Karpas-422 (cell line): ENCODE measurements at places on chromosomes 7 and 10. TPM values are rescaled to one million over a fixed set of nuclear protein-coding genes. Genes with fewer than 3 reads are reported as not detected.

VTI1A gene
- 61.2 and 61.7 TPM in 2 replicates for total RNA-seq

GNAT3 gene
- 0.26 and 0.43 TPM in 2 replicates for total RNA-seq

NUTM2A gene
- 0.14 and 0.26 TPM in 2 replicates for total RNA-seq

ANKRD26 gene
- 13.2 and 16.3 TPM in 2 replicates for total RNA-seq

CNPY1 gene
- not detected in 2 replicates for total RNA-seq

METTL27 gene
- total RNA-seq = not detected in 2 replicates

OR2A1 gene
- not detected in 2 replicates for total RNA-seq

FBXL13 gene
- 4.2 and 5.0 TPM in 2 replicates for total RNA-seq

GPRIN2 gene
- not detected in 2 replicates for total RNA-seq

SPAM1 gene
- not detected in 2 replicates for total RNA-seq

PPP1R3C gene
- total RNA-seq = not detected in 2 replicates

SPAG6 gene
- not detected in 2 replicates for total RNA-seq

PPP1R3A gene
- not detected in 2 replicates for total RNA-seq

DNA sequence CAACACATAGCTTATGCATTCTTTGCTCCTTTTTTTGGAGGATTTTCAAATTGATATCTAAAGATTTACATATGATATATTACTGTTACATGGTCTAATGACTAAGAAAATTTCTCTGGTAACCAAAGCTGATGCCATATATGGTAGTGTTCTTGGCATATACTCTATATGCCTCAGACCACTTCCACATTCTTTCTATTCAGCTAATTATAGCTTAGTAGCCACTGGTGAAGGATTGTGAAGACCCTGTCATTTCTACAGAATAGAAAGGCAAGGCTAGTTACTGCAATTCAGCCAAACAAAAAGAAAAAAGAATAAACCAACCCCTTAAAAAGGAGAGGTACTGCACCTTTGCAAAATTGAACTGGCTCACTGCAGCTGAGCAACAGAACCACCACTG is 3.7 kb downstream of the PURB start:
- H3K27ac ChIP-seq = peak overlapping the region; percentile 57
- H3K4me3 ChIP-seq = peak overlapping the region; percentile 71
- H3K36me3 ChIP-seq = peaks cover 32% of the 10 kb centered on the region
- DNase-seq = peak; percentile 75

- H3K4me3 ChIP-seq = no peak overlapping the region
- no peak for DNase-seq
- peaks cover 3% of the 10 kb centered on the region; the same call in 1 of the 2 replicates for H3K36me3 ChIP-seq
- no peaks in the 10 kb centered on the region for H3K4me1 ChIP-seq
- H3K27me3 ChIP-seq = no peaks in the 10 kb centered on the region
- H3K27ac ChIP-seq = no peak overlapping the region
Measured at GRCh38 chr7:130622866-130623265, 45.7 kb downstream of the COPG2 start.

DNA sequence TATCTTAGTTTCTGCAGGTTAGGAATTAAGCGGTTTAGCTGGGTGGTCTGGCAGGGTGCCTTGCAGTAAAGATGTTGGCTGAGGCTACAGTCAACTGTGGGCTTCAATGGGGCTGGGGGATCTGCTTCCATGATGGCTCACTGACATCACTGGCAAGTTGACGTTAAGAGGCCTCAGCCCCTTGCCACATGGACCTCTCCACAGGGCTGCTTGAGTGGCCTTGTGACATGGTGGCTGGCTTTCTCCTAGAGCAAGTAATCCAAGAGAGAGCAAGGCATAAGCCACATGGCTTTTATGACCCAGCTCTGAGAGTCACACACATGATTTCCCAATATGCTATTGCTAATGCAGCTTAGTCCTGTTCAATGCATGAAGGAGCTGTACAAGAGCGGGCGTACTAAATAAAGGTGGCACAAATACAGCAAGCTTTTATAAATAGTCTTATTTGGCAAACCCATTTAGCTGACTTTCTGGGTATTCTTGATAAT is 109.1 kb downstream of the SEPTIN7 start:
- H3K4me3 ChIP-seq = no peak overlapping the region
- peaks cover 2% of the 10 kb centered on the region; the same call in 1 of the 2 replicates for H3K4me1 ChIP-seq
- peaks cover 6% of the 10 kb centered on the region for H3K36me3 ChIP-seq
- DNase-seq = no peak
- no peaks in the 10 kb centered on the region for H3K27me3 ChIP-seq

GRCh38 chr10:30227481-30227880 is 121.6 kb downstream of the MTPAP start:
- DNase-seq = no peak
- no peaks in the 10 kb centered on the region for H3K36me3 ChIP-seq
- H3K27me3 ChIP-seq = no peaks in the 10 kb centered on the region
- no peak overlapping the region for H3K27ac ChIP-seq
- H3K4me3 ChIP-seq = no peak overlapping the region

GRCh38 chr10:26222563-26222962 is 6.0 kb downstream of the GAD2 start:
- no peaks in the 10 kb centered on the region for H3K36me3 ChIP-seq
- H3K27ac ChIP-seq = no peak overlapping the region
- no peaks in the 10 kb centered on the region for H3K27me3 ChIP-seq

DNA sequence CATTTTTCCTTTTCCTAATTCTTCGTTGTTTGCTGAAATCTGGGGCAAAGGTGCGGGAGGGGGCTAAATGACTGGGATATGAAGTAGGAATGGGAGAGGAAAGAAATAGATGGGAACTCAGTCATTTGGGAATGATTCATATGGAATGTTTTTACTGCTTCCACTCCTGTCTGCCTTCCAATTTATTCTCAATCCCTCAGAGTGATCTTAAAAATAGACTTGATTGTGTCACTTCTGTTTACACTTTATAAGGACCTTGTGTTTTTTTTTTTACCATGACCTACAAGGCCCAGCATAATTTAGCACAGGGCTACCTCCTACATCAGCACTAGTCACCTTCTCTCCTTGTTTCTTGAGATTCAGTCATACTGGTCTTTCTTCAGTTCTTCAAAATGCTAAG is 97.9 kb downstream of the PTEN start:
- DNase-seq = no peak
- no peaks in the 10 kb centered on the region for H3K4me1 ChIP-seq
- H3K4me3 ChIP-seq = no peak overlapping the region
- no peak overlapping the region for H3K27ac ChIP-seq
- peaks cover 38% of the 10 kb centered on the region for H3K36me3 ChIP-seq

DNA sequence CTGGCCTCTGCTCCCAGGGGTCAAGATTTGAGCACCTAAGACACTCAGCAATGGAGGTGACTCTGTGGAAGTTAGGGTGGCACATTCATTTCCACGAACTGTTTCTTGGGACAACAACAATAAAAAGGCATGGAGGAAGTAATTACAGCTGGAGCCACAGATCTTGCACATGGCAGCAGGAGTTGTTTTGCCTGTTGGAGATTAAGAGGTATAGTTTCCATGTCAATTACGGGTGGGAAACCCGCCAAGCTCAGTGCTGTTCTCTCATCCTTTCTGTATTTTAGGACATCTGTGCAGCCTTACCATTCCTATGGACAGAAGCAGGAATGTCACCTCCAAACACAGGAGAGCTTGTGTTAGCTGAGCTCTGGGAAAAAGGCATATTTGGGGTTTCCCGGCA is 201.2 kb downstream of the SNX10 start:
- H3K4me3 ChIP-seq = no peak overlapping the region
- H3K36me3 ChIP-seq = no peaks in the 10 kb centered on the region
- H3K4me1 ChIP-seq = no peaks in the 10 kb centered on the region
- no peak overlapping the region for H3K27ac ChIP-seq
- no peaks in the 10 kb centered on the region for H3K27me3 ChIP-seq

- H3K4me3 ChIP-seq = no peak overlapping the region
- H3K27me3 ChIP-seq = no peaks in the 10 kb centered on the region
- H3K4me1 ChIP-seq = no peaks in the 10 kb centered on the region
- H3K36me3 ChIP-seq = peaks cover 14% of the 10 kb centered on the region
- H3K27ac ChIP-seq = no peak overlapping the region
Measured at GRCh38 chr7:90910136-90910535, 314.0 kb downstream of the CDK14 start.

DNA sequence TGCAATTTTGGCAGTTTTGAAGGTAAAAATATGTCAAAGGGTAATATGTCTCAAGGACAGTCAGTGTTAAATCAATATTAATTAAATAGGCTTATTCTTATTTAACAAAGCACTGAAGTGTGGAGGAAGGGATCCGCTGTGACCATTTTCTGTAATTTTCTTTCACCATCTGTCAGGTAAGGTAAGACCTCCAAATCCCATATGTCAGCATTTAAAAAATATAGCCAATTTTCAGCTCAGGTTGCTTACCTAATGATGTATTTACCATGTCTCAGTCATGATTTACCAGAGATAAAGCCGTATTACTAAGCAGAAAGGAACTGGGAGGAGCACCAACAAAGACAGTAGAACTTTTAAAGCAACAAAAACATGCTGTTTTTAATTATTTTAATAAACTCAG is 683.9 kb downstream of the CCSER2 start:
- H3K27me3 ChIP-seq = no peaks in the 10 kb centered on the region
- H3K4me3 ChIP-seq = no peak overlapping the region
- H3K27ac ChIP-seq = no peak overlapping the region
- no peaks in the 10 kb centered on the region for H3K4me1 ChIP-seq
- no peaks in the 10 kb centered on the region for H3K36me3 ChIP-seq
- no peak for DNase-seq

DNA sequence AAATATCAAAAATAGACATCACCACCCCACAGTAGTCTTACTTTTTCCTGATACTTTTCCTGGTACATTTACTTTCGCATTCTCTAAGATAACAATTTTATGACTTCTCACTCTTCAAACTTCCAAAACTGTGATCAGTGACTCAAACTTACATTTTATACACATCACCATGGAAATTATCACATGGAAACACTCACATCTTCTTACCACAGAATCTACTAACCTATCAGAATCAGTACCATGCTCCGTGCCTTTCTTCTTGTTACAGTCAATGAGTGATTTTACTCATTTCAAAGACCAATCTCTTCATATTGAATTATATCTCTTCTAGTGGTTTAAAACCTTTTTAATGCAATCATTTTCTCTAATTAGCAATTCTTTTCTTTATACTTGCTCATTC is 120.3 kb downstream of the PTEN start:
- peaks cover 11% of the 10 kb centered on the region for H3K4me1 ChIP-seq
- H3K27ac ChIP-seq = no peak overlapping the region
- peak; percentile 10 for DNase-seq
- H3K27me3 ChIP-seq = no peaks in the 10 kb centered on the region

GRCh38 chr10:118106426-118106825 is 59.7 kb upstream of the RAB11FIP2 start:
- H3K4me1 ChIP-seq = no peaks in the 10 kb centered on the region
- H3K4me3 ChIP-seq = no peak overlapping the region
- no peak overlapping the region for H3K27ac ChIP-seq
- H3K27me3 ChIP-seq = no peaks in the 10 kb centered on the region
- no peaks in the 10 kb centered on the region for H3K36me3 ChIP-seq

DNA sequence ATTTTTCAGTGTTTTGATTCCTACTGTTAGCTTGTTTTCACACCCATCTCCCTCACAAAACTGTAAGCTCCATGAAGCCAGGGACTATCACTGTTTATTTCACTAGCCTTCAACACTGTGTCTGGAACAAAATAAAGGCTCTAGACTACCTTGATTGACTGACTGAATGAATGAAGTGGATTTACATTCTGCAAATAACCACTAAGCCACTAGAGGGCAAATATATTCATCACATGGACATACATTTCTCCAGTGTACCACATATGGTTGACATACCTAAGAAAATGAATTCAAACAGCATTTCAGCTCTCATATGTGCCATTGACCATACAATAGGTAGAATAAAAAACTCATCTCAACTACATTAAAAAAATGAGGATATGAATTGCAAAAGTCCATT is 185.9 kb downstream of the RAB11FIP2 start:
- H3K27ac ChIP-seq = no peak overlapping the region
- no peaks in the 10 kb centered on the region for H3K27me3 ChIP-seq
- H3K36me3 ChIP-seq = no peaks in the 10 kb centered on the region

GRCh38 chr10:5538892-5539651 is 14.3 kb downstream of the CALML3 start:
- no peak for DNase-seq
- H3K27me3 ChIP-seq = no peaks in the 10 kb centered on the region
- H3K4me3 ChIP-seq = no peak overlapping the region
- no peaks in the 10 kb centered on the region for H3K36me3 ChIP-seq
- H3K27ac ChIP-seq = no peak overlapping the region

DNA sequence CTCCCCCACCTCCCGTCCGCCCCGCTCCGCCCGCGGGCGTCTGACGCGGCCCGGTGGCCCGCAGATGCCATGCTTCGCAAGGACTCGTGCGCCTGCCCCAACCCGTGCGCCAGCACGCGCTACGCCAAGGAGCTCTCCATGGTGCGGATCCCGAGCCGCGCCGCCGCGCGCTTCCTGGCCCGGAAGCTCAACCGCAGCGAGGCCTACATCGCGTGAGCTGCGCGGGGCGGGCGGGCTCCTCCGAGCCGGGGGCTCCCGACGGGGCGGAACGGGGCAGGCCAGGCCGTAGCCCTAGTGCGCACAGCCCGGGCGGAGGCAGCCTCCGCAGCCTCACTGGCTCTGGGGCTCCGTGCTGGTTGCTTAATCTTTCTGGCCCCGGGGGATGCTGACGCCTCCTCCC is 2.8 kb downstream of the ASIC3 start:
- H3K36me3 ChIP-seq = no peaks in the 10 kb centered on the region
- H3K4me1 ChIP-seq = no peaks in the 10 kb centered on the region
- H3K4me3 ChIP-seq = no peak overlapping the region
- H3K27me3 ChIP-seq = no peaks in the 10 kb centered on the region
- DNase-seq = peak; percentile 76

GRCh38 chr7:142745091-142745635 is 4.1 kb upstream of the PRSS1 start:
- H3K4me3 ChIP-seq = no peak overlapping the region
- H3K27me3 ChIP-seq = no peaks in the 10 kb centered on the region
- DNase-seq = no peak
- no peak overlapping the region for H3K27ac ChIP-seq

GRCh38 chr10:11511321-11511720 is 100.1 kb downstream of the USP6NL start:
- no peaks in the 10 kb centered on the region for H3K27me3 ChIP-seq
- H3K27ac ChIP-seq = peak overlapping the region; percentile 25; the same call in 1 of the 2 replicates
- peaks cover 20% of the 10 kb centered on the region for H3K4me1 ChIP-seq

DNA sequence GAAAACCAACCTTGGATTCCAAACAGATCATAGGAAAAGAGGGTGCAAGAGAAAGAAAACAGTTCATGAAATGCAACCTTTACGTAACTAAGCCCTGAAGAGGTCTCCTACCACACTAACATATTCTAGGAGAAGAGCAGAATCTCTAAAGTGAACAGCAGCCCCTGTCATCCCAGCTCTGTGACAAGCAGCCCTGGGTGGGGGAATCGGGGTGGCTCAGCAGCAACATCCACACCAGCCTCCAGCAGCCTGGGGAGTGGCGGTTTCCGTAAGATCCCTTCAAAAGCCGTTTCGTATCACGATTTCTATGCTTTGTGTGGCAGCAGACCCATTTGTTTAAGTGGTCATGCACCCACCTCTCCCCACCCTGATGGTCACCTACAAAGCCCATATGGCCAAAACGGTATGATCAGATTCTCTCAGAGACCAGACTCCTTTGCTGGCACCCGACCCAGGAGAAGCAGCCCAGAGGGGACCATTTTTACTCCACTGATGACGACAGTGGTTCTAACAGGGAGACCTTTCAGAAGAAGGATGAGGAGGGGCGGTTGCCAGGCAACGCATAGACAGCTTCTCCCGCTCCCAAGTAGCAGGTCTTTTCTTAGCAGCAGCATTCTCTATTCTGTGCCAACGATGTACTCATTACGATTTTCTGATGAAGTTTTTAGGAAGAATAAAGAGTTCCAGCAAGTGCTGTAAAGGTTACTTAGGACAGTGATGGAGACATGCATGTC is 300.6 kb downstream of the DNAJB6 start:
- no peaks in the 10 kb centered on the region for H3K4me1 ChIP-seq
- no peaks in the 10 kb centered on the region for H3K36me3 ChIP-seq
- H3K27me3 ChIP-seq = no peaks in the 10 kb centered on the region
- no peak overlapping the region for H3K4me3 ChIP-seq
- no peak overlapping the region for H3K27ac ChIP-seq
